IMR-90 (cell line): ENCODE measurements at places on chromosomes 1 and 21.
A peak's percentile ranks its signal among the peaks of the same experiment; 100 is the strongest.

GRCh38 chr1:59703918-59704378 lies 110.8 kb upstream of the HOOK1 start:
- peak; percentile 93 for DNase-seq

GRCh38 chr1:53257454-53258081 lies 19.2 kb upstream of the MAGOH start:
- DNase-seq = peak; percentile 52

DNA sequence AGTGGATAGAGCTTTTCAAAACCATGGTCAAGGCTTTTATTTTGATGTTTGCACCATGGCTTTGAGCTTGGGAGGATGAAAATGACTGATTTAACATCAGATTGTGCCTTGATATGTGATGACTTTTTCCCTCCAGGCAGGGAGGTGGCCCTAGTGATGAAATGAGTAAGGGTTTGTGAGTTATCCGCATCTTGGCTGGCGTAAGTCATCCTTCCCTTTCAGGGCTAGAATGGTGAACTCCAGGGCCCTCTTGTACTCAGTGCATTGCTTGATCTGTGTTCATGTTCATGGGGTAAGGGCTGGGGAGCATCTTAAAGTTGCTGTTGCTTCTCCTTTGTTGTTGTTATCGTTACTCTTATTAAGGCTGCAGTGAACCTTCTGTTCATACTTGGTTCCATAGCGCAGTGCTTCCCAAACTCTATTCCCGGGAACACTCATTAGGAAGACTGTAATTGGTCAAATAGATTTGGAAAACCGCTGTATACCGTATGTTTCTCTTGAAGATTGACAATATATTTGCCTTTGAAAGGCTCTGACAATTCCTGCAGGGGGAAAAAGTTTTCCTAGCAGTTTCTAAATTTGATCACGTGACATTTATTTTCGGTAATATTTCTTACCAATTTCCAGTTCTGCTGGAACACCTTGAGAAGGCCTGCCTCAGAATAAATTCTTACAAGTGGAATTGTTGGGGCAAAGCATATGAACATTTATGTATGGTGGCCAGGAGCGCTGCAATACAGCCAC lies 23.1 kb downstream of the GPR137B start:
- DNase-seq = no peak

DNA sequence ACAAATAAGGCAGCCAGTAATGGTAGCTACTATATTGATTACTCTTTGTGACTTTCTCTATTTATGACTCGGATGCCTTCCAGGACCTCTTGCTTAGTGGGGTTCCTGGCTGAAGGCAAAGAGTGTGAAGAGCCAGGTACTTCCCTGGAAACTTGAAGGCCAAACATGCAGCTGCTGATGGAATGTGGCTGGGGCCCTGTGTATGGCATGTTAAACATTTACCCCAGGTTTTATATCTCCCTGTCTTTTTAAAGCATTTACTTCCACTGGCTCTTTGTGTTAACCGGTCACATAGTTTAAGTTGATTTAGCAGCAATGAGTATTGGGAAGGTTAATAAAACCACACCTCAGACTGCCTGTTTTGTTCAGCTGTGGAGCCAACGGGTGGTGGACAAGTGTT lies 45.7 kb upstream of the PAXBP1 start:
- no peak for DNase-seq
